Upper lobe of left lung (tissue), 6 donors: ENCODE measurements at places on chromosomes 1 and 21. TPM values are rescaled to one million over a fixed set of nuclear protein-coding genes. Genes with fewer than 3 reads are reported as not detected.

- DNase-seq = no peak
These were observed 420.3 kb downstream of the NPHP4 start for GRCh38 chr1:5571861-5572401.

DNA sequence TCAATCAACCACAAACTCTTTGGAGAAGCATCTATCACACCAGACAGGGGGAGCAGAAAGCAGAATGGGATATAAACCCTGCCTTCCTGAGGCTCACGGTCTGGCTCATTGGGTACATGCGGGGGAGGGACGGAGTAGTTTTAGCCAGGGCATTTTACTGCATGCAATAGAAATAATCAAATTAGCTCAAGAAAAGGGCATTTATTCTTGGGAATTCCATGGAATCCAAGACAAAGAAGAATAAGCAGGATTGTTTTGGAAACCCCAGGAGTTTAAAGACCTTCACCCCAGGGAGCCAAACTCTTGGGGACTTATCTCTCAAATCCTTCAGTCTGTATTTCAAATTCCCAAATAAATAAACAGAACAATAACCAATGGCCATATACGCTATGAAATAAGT is 5.2 kb upstream of the KAZN start:
- no peak for DNase-seq

DNA sequence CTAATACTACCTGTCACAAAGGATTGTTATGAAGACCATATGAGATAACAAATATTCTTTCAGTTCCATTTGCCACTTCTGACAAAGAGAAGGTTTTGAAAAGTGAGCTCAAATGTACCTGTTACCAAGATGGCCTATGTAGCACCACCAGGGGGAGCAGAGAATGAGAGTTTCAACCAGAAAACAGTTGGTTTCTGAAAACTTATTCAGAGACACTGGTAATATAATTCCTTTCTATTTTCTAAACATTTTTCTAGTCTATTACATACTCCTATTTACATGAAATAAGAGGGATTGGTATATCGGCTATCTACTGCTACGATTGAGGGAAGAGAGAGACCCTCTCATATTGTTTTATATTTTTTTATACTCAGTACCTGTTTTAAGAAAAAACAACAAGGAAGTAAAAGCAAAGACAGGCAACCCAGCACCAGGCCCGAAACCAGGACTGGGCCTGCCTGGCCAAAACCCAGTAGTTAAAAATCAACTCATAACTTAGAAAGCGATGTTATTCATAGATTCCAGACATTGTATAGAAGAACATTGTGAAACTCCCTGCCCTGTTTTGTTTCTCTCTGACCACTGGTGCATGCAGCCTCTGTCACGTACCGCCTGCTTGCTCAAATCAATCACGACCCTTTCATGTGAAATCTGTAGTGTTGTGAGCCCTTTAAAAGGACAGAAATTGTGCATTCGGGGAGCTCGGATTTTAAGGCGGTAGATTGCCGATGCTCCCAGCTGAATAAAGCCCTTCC is 48.3 kb downstream of the IL23R start:
- DNase-seq = no peak

DNA sequence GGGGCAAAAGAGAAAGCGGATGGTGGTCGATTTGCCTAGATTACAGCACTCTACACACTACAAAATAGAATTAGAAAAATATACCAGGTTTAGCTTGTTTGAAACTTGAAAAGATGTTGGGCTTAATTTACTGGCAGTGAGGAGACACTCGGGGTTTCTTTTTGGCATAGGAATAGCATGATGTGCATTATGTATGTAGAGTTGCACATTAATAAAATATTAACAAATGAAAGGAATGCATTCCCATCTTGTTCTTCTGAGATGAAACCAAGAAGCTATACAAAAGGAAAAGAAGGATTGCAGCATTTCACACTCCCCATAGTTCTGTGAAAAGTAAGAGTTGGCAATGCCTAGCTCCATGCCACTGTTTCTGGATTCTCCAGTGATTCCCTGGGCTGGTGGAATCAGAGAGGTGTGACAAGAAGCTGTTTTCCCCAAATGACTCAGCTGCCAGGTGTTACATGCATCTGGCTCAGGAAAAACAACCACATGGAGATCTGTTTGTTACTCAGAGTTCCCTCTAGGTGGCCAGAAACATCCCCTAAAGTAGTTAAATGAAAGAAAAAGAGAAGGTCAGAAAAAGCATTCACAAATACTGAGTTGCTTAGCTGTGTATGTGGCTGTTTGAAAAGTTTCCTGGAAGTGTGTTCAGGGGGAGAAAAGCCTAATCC is 115.6 kb downstream of the UCK2 start:
- DNase-seq = no peak

DNA sequence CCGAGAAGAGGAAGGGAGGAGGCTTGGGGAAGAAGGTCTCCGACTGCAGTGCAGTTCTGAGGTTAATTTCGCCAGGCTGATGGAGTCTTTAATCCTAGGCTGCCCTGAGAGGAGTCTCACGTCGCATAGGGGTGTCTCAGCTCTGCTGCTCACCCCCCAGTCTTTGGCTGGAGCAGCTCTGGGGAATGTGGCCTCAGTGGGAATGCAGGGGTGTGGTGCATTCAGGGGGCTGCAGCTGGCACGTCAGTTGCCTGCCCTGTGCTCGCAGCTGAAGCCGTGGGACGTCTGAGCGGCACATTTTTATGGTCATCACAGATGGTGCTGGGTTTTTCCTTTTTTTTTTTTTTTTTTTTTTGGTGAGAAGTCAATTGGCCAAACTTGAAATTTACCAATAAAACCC is 38.2 kb downstream of the ACTN2 start:
- no peak for DNase-seq

DNA sequence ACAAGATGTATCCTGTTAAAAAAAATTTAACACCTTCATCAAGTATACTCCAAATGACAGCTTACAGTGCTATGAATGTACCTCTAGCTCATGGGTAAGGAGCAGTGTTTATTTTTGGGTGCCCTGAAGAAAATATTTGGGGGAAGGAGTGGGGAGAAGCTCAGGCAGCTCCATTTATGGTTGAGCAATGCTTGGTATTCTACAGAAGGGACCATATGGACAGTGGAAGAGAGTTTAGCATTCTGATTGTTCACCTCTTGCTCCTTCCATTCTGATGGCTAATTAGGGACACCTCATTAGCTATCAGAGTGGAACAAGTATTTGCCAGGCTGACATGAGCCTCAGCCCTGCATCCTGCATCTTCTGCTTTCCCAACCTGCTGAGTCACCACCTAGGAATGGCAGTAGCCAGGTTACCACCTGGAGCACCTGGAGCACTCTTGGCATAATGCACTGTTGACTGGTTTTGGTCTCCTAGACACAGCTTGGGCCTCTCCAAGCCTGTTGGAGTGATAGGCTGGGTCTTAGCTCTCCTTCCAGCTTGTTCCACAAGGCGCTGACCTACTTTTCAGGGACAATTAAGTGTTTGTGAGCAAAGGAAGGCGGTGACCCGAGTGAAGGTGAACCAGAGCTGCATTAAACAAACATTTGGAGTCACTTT is 62.0 kb upstream of the MACF1 start:
- peak; percentile 93 for DNase-seq

DNA sequence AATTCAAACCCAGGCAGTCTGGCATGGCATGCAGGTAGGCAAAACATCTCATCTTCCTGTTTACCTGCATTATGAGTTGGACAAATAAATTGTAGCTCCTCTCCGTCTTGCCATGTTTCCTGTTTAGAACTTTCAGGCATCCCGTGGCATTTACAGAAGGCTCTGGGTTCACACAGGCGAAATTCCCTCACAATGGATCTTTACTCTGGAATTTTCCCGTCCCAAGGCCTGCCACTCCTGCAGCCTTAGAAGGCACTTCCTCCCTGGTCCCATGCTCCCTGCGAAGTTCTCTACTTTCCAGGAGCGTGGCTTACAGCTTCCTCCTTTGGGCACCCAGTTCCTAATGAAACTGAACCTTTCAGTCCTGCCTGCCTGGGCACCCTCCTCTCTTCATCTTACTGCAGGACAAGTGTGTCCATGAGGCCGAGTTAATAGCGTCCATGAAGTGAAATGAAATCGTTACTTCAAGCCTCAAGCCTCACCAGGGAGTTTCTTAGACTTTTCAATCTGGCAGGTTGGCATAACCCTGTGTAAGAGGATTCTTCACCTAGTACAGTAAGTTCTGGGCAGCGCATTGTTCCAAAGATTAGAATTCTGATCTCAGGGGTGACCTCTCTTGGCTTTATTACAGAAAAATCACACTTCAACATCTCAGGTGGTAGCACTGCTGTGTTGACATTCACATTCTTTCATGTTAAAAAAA is 36.8 kb upstream of the AHCYL1 start:
- DNase-seq = peak; percentile 43

NEGR1 gene
- total RNA-seq = 9.3 TPM

S100A14 gene
- 125 TPM for total RNA-seq

MRPL24 gene
- 19.6 TPM for total RNA-seq

HMCN1 gene
- total RNA-seq = 21.8 TPM

RHBG gene
- not detected for total RNA-seq
